ENCODE measurements at places on chromosomes 7 and 10.

DNA sequence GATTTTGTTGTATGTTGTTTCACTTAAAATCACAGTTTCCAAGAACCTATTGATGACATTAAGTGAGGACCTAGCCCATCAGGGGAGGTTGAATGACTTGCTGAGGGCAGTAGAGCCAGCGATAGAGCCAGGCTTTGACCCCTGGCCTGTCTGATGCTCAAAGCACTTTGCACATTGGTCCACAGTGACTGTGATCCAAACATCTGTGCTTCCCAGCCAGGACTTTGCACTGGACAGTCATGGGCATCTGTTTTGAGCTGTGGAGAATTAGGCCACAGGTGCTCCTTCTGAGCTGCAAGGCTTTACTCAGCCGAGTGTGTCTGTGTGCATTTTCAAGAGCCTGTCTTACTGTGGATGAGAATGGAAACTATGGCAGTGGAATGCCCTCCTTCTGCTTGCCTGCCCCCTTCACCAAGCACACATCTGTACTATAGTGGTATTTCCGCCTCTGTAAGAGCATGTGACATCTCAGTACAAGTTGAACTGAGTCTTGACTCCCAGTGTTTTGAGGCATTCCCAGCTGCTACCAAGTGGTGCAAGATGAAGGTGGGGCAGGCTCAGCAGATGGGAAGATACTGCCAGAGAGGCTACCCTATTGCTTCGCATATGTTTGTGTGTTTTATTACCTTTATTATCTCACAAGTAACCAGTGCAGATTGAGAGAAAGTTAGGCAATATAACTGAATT, 72.7 kb upstream of the AOAH start:
- no peak for DNase-seq

GRCh38 chr7:106640368-106641141, 20.4 kb downstream of the CCDC71L start:
- no peak for DNase-seq

DNA sequence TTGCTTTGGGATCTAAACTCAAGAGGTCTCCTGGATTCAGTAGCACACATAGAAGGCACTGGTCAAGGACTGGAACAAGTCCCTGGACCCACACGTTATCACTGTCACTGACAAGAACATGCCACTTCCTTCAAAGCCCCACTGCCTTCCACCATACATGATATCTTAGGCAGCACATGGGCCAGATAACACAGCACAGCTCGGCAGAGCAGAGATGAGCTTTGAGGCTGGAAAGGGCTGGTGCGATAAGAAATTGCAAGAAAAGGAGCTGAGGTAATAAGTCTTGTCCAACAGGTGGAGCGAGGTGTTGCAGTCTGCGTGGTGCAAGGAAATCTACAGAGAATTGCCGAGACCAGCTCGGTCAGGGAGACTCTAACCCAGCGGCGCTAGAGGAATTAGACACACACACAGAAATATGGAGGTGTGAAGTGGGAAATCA, 139.8 kb upstream of the CDK13 start:
- no peak for DNase-seq

- no peak for DNase-seq
Measured at GRCh38 chr10:63618552-63618951, 97.4 kb downstream of the REEP3 start.
